ENCODE measurements at places on chromosomes 2 and 18.

DNA sequence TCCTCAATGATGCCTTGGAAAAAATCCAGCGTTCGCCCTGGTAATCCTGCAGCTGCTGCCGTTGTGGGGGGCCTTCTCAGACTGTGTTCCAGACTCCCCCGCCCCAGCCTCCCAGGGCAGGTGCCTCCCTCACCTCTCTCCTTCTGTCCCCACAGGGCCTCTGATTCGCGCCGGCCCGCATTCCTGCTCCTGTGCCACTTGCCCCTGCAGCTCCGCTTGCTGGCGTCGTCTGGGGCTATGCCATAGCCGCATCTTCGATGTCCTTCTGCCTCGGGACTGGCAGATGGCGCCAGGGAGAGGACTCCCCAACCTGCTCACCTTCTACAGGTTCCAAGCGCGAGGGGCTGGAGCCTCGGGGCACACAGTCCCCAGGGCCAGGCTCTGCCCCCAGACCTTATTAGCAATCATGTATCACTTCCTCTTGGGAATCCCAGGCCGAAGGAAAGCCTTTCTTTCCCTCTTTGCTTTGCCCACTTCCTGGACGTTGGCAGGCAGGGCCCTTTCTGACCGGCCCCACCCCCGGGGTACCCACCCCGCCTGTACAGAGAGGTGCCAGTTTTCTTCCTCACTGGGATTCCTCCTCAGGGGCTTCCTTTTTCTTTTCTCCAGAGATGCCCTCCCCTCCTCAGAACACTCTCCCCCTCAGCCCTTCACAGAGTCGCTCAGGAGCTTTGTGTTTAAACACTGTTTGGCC lies 4.4 kb downstream of the SPATA3 start:
- no peak for ATAC-seq

DNA sequence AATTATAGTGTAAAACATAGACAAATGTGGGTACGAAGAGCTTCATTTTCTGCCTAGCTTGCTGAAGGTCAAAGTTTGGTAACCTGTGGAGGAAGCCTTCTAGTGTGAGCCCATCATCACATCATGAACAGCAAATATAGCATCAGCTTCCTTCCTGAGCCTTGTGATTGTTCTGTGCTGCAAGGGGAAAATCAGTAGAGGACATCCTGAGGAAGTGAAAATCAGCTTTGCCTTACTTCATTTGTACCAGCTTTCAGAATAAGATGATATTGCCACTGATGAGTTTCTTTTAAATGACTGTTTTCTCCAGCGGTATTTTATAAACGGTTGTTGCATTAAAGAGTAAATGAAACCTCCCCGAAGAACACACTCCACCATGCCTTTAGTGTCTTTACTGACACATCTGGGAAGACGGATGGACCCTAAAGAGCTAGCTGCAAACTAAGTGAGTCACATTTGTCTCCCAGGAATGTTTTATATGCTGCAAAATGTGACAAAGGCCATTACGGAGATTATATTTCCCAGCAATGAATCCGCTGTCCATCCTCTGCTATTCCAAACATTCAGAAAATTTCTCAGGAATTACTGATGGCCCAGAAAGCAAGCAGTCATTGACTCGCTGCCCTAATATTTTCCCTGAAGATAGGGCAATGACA lies 1272.8 kb downstream of the SUCLG1 start:
- no peak for ATAC-seq

DNA sequence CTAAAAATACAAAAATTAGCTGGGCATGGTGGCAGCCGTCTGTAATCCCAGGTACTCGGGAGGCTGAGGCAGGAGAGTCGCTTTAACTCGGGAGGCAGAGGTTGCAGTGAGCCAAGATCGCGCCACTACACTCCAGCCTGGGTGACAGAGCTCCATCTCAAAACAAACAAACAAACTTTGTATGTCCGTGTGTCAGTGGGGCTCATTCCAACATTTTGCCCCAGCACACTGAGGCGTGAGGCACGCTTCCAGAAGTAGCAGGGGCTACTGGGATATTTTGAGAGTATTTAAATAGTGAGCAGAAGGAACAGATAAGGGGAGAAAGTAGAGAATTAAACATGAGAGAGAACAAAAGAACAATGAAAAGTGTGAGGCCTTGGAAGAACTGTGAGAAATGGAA lies 83.3 kb upstream of the TANK start:
- no peak for ATAC-seq

GRCh38 chr2:175834477-175834876 lies 167.6 kb downstream of the LNPK start:
- ATAC-seq: no peak

DNA sequence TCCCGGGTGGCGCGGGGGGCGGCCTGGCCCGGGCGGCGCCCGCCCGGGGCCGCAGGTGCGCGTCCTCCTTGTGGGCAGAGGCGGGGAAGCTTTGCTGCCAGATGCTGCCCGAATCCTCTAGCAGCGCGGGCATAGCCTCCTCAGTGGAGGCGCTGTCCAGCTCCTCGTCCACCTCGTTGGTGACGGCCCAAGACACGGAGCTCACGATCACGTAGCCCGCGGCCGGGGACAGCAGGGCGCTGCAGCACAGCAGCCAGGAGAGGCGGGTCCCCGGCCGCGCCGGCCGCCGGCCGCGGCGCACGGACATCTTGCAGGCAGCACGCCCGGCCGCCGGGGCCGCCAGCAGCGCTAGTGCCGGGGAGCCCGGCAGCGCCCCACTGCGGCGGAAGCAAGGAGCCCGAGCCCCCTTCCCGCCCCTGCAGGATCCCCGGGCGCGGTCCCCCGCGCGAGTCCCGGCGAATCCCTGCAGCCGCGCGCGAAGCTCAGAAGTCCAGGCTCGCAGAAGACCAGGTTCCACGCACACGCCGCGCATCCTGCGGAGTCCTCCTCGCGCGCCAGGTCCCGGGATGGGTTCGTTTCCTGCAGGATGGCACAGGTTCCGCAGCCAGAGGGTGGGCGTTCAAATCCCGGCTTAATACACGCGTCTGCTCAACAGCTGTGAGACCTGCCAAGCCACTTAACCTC lies at the start of gene CREG2:
Gene CREG2 (minus strand): TSS at position 353 of the 684 bp plus-strand sequence. CDS start 46 bp downstream, at position 307.
- peak; percentile 81 for ATAC-seq

GRCh38 chr2:218129458-218130135 lies 3.8 kb downstream of the CXCR2 start:
- no peak for ATAC-seq

DNA sequence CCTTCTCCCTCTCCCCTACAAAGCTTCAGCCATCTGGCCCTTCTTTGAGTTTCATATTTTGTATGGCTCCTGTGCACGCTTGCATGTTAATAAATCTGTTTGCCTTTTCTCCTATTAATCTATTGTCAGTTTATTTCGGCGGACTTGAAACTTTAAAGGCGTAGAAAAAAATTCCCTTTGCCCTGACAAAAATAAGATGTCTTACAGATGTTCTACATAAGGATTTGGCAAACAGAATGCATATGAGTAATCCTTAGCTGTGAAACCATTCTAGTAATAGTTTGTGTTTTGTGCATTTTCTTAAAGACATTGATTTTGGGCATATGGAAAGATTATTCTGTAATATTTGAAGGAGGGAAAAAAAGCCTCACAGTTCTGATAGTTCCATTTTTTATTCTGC lies 15.0 kb upstream of the BMPR2 start:
- no peak for ATAC-seq
